ENCODE measurements at places on chromosomes 11 and 22.

- no peak for DNase-seq
These were observed 71.6 kb downstream of the C11orf58 start for GRCh38 chr11:16809886-16810668.

DNA sequence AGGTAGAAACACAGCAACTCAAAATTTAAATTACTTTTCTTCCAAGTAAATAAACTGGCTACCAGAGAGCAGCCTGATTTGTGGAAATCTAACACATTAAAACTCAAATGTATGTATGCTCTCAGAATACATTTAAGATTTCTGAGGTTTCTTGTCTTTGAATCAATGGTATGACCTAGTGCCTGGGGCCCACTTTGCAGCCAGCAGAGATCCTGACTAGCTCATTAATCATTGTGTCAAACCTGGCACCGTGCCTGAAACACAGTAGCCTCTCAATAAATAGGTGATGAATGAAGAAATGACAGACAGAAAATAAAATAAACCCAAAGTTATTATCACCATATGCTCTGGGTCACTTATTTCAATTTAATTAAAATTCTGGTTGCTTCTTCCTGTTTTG is 176.2 kb upstream of the FAT3 start:
- no peak for DNase-seq

- no peak for DNase-seq
These were observed 15.5 kb upstream of the MS4A12 start for GRCh38 chr11:60477035-60477445.

DNA sequence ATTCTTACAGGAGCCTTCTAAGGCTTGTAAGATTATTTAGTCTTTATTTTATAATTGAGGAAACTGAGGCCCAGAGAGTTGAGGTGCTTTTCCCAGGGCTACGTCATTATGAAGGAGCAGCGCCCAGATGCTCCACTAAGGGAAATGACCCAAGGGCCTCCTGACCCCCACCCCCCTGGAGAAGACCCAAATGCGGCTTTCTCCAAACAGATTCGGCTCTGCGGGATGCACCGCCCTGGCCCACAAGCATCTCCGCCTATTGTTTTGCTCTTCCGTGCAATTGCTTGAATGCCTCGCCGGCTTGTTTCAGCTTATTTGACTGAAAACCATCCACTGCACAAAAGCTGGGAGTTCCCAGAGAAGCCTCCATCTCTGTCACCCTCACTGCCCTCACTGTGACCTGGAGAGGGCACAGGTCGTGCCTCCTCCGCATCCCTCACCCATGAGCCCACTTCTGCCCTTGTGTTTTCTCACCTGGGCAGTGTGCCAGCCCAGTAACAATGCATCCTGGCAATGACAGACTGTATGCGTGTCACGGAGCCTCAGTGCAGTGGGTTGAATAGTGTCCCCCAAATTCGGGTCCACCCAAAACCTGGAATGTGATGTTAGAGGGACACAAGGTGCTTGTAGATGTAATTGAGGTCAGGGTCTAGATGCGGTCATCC is 790.2 kb downstream of the TBC1D22A start:
- DNase-seq = no peak

DNA sequence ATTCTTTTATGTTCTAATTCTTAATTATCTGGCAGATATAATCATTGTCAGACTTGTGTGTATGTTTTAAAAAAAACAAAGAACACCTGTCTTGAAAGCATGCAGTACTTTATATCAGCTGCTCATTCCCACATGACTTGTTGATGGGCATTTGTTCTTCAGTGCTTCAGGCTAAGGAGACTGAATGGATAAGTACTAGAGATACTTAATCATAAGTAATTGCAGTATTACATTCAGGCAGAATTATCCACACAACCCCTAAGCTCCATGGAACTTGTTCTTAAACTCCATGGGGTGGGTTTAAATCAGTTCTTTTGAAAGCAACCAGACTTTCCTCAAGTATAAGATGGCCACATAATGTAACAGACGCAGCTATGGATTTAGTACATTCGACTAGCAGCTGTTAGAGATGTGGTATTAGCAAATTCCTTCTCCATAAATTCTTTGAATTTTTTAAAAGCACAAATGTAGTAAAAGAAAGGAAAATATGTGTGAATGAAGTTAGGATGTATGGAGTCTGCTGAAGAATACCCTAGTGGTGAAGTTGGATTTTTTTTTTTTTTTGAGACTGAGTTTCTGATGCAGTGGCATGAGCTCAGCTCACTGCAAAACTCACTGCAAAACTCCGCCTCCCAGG is 3.0 kb downstream of the JAM3 start:
- DNase-seq = no peak

GRCh38 chr22:43658823-43659222 is 153.3 kb downstream of the EFCAB6 start:
- DNase-seq = no peak

DNA sequence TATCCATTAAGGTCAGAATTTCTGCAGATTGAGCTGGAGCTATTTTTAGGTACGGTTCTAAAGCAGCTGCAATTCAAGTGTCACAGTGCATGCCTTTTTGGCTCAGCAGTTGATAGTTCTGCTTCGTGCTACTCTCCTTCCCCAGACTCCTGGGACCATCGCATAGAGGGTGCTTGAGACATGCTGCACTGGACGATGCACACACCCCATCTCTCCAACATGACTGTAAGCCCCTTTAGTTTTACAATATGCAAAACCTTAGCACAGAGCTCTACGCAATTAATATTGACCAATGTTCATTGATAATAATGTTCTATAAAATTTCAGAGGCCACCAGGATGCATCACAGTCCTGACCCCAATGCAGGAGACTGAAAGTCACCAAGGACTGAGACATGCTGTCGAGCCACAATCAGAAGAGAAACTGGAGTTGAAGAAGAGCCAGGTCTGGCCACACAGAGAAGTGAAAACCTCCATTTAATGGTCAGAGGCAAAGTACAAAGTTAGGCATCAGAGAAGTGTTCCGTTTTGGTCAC is 120.9 kb upstream of the ZC3H12C start:
- DNase-seq = no peak

- no peak for DNase-seq
These were observed 389.4 kb upstream of the CADM1 start for GRCh38 chr11:115893461-115894099.

- DNase-seq = no peak
These were observed 6.4 kb upstream of the IFITM3 start for GRCh38 chr11:326842-327580.
